Stromal cell of bone marrow (primary cell): ENCODE measurements at places on chromosomes 4 and X.

- DNase-seq = no peak
Measured at GRCh38 chr4:156515295-156515694, 456.3 kb downstream of the PDGFC start.

DNA sequence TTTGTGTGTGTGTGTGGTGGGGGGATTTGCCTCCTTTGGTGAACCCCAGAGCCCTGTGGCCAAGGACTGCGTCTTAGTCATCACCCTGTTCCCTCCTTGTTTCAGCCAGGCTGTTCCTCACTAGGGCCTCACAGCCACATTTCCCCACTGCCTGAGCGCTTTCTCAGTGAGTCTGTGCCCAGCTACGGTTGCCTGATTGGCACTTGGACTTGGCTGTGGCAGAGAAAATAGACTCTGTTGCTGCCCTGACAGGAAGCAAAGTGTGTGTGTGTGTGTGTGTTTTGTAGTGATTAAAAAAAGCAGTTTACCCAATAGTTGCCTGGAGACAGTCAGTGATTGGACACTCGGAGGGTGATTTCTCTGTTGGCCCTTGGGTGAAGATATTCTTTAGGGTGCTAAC is 113.0 kb downstream of the UCHL1 start:
- no peak for DNase-seq

DNA sequence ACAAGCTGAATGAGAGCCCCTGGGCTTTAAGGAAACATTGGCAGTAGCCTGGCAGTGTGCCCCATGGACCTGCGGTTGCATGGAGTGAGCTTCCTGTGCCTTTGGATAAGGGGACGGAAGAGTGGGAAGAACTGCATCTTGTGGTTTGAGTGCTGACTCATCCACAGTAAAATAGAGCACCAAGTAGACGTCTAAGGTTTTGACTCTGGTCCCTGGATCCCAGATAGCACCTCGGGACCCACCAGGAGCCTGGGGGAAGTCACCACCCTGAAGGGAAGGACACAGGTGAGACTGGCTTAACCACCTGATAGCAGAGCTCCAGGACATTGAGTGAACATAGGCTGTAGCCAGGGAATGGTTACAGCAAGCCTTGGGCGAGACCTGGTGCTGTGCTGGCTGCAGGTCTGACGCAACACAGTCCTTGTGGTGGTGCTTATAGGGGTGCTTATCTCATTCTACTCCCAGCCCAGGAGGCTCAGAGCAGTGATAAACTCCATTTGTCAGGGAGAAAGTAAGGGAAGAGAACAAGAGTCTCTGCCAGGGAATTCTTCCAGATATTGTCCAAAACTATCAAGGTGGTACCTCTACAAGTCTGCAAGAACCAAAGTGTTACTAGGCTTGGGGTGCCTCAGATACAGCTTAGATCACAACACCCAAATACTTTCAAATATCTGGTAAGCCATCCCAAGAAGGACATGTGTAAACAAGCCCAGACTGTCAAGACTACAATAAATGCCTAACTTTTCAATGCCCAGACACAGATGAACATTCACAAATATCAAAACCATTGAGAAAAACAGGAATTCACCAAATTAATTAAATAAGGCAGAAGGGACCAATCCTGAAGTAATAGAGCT is 123.6 kb upstream of the TET2 start:
- DNase-seq = no peak

- no peak for DNase-seq
Measured at GRCh38 chr4:119728692-119729593, 100.3 kb upstream of the PDE5A start.

DNA sequence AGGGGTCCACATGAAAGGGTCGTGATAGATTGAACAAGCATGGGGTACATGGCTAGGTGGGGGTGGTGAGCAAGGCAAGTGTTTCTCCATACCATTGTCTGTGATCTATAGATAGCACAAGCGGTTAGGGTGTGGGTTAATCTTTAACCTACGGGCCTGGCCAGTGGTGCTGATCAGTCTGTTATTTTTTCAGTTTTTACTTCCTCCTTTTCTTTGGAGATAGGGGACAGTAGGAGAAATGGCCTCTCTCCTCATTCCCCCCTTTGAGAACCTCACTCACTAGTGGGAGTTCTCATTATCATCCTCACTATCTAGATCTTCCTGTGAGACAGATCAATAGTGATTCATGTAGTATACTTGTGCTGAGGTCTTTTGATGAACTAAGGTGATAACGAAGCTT is 16.2 kb upstream of the GPKOW start:
- no peak for DNase-seq
